Thyroid gland (tissue), 4 donors: ENCODE measurements at places on chromosomes 5 and 9.
A peak's percentile ranks its signal among the peaks of the same experiment; 100 is the strongest.

DNA sequence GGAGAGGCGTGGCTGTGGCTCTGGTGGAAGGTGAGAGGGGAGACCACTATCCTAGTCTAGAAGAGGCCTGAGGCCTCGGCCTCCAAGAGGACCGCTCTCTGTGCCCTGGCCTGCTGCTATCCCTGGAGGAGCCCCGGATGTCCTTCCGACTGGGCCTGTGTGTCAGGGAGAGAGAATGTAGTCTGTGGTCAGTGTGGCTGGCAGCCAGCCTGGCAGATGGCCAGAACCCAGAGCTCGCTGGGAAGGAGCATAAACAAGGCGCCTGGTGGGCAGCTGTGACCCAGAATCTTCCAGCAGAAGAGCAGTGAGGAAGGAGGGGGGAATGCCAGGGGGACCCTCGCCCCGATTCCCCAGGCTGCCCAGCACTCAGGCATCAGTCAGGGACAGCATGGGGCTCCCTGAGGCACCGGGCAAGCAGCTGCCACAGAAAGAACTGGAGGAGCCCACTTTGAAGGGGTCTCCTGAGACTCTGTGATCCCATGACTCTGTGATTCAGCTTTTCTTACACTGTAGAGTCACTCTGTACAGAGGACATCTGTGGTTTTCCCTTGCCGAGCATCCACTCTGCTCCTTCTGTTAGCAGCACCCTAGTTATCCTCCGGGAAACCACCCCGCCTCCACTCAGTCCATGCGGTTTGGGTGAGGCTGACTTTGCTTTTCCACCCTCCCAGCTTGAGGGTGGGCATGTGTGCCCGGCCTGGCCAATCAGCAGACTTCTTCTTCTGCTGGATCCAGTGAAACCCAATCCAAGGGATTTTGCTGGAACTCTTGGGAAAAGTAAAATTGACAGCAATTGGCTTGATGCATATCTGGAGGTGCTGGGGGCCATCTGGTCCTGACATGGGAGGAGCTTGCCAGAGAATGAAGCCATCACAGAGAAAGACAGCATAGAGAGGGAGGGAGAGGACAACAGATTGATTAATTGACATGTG lies 46.2 kb upstream of the PWWP2A start:
- peak; percentile 88 for DNase-seq

GRCh38 chr5:115246361-115246991 lies 16.2 kb downstream of the PGGT1B start:
- no peak for DNase-seq

- no peak for DNase-seq
Measured at GRCh38 chr9:121566481-121567465, 67.1 kb upstream of the GGTA1 start.

DNA sequence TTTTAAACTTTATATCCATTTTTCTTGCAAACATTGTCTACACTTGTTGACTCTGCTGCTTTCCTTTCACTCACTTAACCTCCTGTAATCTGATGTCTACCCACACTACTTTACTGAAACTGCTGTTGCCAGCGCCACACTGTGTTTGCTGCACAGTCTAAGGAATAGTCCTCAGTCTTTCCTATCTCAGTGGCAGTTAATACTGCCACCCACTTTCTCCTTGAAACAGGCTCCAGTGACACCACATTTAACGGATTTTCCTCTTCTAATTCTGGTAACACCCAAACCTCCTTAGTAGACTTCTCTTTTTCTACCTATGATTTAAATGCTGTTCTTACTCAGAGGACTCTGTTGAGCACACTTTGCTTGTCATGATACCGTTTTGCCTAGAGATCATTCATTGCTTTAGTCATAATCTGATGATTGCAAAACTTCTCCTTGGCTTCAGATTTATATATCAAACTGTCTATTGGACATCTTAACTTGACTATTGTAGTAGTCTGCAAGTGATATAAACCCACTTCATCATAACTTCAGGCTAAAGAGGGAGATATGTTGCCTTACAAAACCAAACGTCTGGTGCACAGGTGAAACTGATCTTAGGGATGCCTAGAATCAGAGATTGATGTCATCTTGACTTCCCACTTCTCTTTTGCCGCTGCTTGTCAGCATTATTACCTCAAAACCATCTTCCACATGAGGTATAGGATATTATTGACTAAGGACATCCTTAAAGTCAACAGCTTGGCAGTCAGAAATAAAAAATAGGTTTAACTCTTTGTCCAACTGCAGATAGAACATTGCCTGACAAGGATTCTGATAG lies 94.1 kb downstream of the CDC42SE2 start:
- no peak for DNase-seq

- DNase-seq, result peak; percentile 55
Measured at GRCh38 chr5:6712142-6712576, 1.1 kb upstream of the TENT4A start.

GRCh38 chr9:98248737-98249474 lies 6.5 kb downstream of the TBC1D2 start:
- DNase-seq, result peak; percentile 93

GRCh38 chr5:132176521-132176945 lies 51.1 kb downstream of the P4HA2 start:
- DNase-seq, result no peak

GRCh38 chr5:88399561-88399960 lies 130.9 kb upstream of the TMEM161B start:
- DNase-seq, result no peak

GRCh38 chr5:131245312-131245711 lies 18.5 kb upstream of the CDC42SE2 start:
- no peak for DNase-seq

DNA sequence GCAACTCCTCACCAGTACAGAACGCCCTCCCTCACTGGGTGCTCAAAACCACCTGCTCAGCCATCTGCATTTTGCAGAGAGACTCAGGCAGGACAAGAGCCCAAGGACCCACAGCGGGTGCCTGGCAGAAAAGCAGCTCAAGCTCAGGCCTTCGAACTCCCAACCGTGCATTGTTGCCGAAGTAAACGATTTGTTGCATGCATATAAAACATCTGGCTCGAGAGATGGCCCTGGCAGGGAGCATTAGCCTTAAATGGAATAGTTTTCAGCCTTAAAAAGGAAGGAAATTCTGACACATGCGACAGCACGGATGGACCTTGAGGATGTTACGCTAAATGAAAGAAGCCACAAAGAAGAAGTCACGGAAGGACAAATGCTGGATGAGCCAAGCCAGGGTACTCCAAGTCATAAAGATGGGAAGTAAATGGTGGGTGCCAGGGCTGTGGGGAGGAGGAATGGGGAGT lies 160.4 kb upstream of the PHYKPL start:
- DNase-seq, result no peak

DNA sequence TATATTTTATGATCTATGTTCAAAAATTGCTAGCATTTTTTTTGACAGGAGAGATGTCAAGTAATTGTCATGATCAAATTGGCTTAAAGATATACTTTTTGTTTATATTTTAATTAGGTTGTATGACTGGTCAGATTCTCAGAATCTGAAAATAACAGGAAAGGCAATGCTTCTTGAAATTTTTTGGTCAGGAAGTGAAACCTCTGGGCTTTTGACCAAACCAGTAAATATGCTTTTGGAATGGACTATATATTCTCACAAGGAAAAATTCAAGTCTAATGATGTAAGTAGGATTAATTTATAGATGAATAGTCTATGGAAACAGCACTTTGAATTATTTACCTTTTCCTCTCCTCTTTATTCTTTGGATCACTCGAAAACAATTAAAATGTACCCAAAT lies 52.3 kb downstream of the SLF1 start:
- no peak for DNase-seq

DNA sequence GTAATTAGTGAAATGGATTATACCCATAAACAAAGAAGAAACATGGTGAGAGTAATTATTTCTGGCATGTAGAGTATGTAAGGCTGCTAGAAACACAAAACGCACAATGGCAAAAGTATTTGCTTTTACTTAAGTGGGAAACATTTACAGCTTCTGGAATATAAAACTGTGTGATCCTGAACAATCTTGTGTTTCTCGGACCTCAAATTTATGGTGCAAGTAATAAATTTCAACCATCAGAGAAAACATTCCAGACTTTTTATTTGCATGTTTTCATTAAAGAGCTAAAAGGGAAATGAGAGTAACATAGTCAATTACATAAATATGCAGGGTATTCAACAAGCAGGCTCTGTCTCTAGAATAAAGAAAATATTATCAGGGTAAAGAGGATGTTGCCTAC lies 17.2 kb upstream of the PRR16 start:
- no peak for DNase-seq

DNA sequence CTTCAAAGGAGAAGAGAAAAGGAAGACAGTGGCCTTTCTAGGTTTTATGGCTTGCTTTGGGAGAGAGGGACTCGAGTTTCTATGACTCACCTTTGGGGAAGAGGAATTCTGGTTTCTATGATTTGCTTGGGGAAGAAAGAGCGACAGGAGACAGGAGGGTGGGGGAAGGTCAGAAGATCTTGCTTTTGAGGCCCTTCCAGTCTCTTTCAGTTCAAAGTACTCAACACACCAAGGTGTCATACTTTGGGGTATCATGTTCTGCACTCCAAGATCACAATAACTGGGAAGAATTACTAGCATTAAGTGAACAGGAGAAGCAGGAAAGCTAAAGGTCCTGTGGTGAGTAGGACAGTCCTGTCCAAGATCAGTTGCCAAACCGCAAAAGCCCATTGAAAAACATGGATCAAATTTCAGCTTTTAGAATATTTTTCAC lies 324.5 kb downstream of the ARHGEF28 start:
- no peak for DNase-seq

GRCh38 chr9:35756275-35757225 lies 2.5 kb upstream of the MSMP start:
- DNase-seq, result peak; percentile 81
